Motor neuron (in vitro differentiated cells): ENCODE measurements at places on chromosomes 5 and 9. TPM values are rescaled to one million over a fixed set of nuclear protein-coding genes. Genes with fewer than 3 reads are reported as not detected.

ATP6V0E1 gene
- 25.7 and 36.1 TPM in 2 replicates for total RNA-seq

BTNL3 gene
- total RNA-seq, result not detected in 2 replicates

NEURL1B gene
- total RNA-seq, result 5.5 and 5.8 TPM in 2 replicates

SHISAL2B gene
- not detected in 2 replicates for total RNA-seq

NRG2 gene
- total RNA-seq, result 1.8 and 2.2 TPM in 2 replicates

PCDHA4 gene
- 1.3 and 3.2 TPM in 2 replicates for total RNA-seq

DNAH5 gene
- total RNA-seq, result not detected in 2 replicates

PCDHA9 gene
- total RNA-seq, result 6.2 and 11.0 TPM in 2 replicates

IL13 gene
- total RNA-seq, result 0.22 TPM in 1 of 2 replicates, not detected in the other

MEF2C gene
- total RNA-seq, result 44.7 and 55.4 TPM in 2 replicates

KLHL9 gene
- total RNA-seq, result 39.9 and 40.6 TPM in 2 replicates

GRCh38 chr9:109966643-109967368 lies 186.8 kb downstream of the PALM2AKAP2 start:
- ATAC-seq, result no peak

DNA sequence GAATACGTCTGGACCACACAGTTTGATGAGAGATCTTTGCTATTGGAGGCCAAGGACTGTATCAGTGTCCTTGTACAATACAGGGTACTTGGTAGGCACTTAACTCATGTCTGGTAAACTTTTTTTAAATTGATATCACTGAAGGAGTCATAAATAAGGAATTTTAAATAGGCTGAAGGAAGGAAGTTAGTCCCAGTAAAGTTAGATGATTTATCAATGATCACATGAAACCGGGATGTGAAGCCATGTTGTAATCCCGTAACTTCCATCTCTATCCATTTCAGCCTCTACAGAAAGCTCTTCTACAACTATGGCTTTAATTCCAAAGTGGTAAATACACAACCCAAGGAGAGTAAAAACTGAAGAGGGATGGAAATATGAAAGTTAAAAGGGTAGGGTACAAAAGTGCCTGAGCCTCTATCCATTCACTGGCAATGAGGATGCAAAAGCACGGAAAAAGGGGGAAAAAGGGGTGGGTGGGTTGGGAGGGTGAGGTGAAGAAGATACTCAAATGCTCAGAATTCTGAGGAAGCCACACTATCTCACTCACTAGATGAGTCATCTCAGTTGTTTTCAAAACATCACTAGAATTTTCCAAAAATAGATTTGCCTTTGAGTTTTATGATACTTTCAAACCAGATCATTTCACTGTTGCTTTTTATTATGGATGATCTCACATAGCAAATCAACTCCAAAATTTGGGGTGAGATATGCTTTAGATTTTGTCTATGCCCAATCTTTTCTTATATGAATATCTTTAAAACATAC lies 1053.5 kb downstream of the NR2F1-AS1 start:
- no peak for ATAC-seq

DNA sequence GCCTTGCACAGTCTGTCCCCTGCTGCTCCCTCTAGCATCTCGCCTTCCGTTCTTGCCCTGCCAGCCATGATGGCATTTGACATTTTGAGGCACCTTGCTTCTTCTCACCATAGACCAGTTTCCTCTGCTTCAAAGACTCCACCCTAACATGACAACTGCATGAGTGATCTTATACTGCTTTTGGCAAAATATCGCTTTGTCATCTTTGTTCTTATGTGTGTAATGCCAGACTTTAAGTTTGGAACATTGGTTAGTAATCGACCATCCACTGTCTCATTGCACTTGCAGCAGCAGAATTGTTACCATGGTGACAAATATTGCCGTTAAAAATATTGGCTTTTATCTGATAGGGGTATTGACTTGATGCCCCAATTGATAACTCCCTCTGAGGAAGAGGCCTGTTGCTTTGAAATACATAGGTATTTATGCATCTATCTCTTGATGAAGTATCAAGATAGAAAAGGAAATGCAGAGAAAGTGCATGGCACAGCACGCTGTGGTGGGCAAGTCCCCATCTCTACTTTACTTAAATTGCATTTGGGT lies 6.8 kb downstream of the GARIN3 start:
- no peak for ATAC-seq

GRCh38 chr9:16329671-16330113 lies 540.8 kb downstream of the BNC2 start:
- no peak for ATAC-seq

- no peak for ATAC-seq
Observed at GRCh38 chr5:146520731-146521130, 4.7 kb upstream of the GPR151 start.

- no peak for ATAC-seq
Observed at GRCh38 chr5:81717226-81717625, 33.7 kb downstream of the SSBP2 start.

DNA sequence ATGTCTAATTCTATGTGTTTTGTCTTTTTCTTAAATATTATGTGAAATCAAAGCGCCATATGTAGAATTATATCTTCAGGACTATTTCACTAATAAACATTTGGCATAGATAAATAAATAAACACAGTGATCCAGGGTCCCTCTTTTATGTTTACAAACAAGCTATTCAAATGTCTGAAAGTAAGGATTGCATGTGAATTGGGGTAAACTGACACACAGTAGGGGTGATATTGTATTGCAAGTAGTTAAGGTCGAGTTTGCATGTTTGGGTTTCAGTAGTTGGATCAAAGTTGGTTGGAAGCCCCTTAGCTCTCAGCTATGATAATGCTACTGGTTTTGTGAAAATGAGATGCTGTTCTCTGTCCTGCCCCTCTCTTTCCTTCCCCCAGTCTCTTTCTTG lies 11.4 kb downstream of the ISL1 start:
- no peak for ATAC-seq

GRCh38 chr9:70491426-70492318 lies 77.2 kb upstream of the KLF9 start:
- no peak for ATAC-seq

DNA sequence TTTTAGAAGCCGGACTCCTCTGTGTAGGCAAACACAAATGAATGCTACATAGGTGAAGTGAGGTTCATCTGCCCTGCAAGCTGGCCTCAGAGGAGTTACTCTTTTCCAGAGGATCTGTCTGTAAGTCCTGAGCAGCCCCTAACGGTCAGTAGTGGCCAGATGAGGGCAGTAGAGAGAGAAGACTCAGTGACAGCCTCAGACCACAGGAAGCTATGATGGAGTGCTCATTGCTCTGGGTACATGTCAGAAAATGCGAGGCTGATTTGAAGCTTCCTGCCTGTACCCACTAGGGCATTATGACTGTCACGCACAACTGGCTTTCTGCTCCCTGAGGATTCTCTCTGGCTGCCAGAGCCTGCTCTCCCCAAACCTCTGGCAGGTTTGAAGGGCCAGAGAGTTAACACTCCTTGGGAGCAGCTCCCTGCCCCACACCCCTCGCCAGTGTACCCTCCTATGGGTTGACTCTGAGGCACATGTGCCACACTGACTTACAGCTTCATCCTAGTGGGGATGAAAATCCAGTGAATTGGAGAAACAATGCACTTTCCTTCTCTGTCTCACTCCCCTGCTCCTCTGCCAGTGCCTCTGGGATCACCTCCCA lies 141.5 kb downstream of the GABRG2 start:
- peak; percentile 86 for ATAC-seq

DNA sequence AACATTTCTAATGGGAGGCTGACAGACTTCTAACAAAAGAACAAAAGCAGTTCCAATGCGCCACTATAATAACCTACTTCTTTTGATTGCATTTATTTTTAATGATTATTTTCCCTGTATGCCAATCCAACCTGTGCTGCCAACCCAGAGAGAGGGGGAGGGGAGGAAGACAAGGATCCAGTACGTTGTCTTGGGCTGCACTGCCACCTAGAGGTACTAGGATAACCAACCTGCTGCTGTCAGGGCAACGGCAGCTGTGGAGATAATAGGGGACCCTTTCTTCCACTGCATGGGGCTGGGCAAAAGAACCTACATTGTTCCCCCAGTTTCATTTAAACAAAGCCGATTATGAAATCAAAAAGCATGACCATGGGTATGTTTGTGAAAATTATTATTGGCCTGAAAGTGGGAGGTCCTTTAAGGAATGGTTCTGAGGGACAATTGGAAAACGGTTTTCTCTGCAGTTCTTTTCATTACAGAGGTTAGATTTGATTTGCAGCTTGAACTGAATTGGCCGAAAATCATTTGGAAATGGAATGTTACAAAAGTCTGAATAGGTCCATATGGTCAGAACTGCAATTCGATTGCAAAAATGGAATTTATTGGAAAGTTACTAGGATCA lies 101.3 kb downstream of the RASEF start:
- peak; percentile 92 for ATAC-seq

DNA sequence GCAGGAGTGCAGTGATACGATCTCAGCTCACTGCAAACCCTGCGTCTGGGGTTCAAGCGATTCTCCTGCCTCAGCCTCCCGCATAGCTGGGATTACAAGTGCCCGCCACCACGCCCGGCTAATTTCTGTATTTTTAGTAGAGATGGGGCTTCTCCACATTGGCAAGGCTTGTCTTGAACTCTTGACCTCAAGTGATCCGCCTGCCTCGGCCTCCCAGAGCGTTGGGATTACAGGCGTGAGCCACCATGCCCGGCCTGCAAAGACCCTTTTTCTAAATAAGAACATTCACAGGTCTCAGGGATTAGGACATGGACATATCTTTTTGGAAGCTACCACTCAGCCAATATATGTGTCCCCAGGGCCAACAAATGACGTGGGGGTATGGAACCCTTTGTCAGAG lies 49.6 kb upstream of the GFPT2 start:
- ATAC-seq, result no peak

DNA sequence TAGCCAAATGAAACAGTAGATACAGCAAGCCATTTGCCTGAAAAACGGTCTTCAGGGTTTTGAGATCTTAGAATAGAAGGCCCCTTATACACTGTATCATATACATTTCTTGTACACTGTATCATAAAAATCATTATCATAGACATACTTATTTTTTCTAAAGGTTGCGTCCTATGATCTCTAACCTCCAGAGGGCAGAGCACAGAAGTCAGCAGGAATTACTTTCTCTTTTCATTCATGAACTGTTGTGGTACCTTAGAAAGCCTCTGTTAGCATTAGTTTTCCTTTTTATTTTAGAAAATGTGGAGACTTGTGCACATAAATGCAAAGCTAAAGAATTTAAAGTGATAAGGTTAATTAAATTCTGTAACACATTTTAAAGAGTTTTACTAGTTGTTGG lies 115.4 kb downstream of the OXCT1 start:
- peak; percentile 22 for ATAC-seq

DNA sequence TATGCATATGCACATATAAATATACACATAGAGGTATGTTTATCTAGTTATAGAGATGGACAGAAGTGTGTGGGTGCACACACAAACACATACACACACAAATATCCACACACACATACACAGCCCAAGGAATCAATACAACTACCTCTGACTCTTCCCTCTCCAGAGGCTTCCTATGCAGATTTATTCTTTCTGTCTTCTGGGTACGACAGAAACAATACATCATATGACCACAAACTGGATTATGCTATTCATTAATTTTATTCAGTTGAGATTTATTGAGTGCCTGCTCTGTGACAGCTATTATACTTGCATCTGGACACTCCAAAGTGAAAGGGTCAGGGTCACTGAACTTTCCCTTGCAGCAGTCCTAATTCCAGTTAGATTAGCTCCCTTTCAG lies 155.8 kb downstream of the BRINP1 start:
- ATAC-seq, result peak; percentile 32

- ATAC-seq, result peak; percentile 17
Observed at GRCh38 chr5:110757118-110757729, 18.4 kb downstream of the SLC25A46 start.

GRCh38 chr5:68464424-68464823 lies 248.9 kb downstream of the PIK3R1 start:
- no peak for ATAC-seq

- ATAC-seq, result no peak
Observed at GRCh38 chr9:107696302-107696701, 206.7 kb upstream of the KLF4 start.

GRCh38 chr5:133612249-133612860 lies at the start of gene FSTL4:
TSS of gene FSTL4 (minus strand) at chr5:133612541.
- ATAC-seq, result peak; percentile 81

DNA sequence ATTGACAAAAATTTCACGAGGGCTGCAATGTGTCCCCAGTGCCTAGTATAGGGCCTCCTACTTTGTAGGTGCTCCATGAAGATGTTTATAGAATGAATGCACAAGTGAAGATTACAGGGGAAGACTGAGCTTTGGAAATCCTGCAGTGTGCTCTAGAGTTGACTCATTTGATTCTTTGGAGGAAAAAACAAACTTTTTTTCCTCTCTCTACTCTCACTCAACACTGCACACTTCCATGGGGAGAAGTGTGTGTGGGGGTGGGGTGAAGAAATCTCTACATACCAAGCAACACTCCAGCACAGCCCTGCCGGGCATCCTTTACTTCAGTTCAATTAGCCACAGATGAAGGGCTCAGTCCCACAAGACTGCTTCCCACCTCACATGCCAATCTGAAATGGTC lies 49.4 kb upstream of the KLF9 start:
- no peak for ATAC-seq

- peak; percentile 38 for ATAC-seq
Observed at GRCh38 chr5:53091289-53091688, 18.3 kb downstream of the MOCS2 start.

- ATAC-seq, result peak; percentile 33
Observed at GRCh38 chr5:169094586-169095409, 206.1 kb downstream of the SLIT3 start.
